CD4-positive, alpha-beta T cell (primary cell): ENCODE measurements at places on chromosomes 2 and 18.

GRCh38 chr2:193818801-193819499 lies 1624.2 kb upstream of the TMEFF2 start:
- DNase-seq = no peak

DNA sequence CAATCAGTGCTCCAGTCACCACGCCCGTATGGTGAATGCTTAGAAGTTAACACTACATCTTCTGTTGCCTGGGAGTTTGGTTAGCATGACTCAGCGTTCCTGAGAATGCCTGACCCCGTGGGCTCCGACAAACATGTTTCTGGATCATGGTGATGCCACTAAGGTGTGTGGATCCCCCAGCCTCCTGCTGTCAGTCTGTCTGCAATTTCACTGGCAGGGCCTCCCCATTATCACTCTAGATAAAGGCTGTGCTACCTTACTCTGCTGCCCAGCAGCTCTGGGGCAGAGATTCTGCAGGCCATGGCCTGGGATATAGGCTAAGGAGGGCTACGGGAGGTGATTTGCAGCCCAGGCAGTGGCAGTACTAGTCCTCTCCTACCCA lies 66.0 kb downstream of the STPG4 start:
- DNase-seq = no peak

DNA sequence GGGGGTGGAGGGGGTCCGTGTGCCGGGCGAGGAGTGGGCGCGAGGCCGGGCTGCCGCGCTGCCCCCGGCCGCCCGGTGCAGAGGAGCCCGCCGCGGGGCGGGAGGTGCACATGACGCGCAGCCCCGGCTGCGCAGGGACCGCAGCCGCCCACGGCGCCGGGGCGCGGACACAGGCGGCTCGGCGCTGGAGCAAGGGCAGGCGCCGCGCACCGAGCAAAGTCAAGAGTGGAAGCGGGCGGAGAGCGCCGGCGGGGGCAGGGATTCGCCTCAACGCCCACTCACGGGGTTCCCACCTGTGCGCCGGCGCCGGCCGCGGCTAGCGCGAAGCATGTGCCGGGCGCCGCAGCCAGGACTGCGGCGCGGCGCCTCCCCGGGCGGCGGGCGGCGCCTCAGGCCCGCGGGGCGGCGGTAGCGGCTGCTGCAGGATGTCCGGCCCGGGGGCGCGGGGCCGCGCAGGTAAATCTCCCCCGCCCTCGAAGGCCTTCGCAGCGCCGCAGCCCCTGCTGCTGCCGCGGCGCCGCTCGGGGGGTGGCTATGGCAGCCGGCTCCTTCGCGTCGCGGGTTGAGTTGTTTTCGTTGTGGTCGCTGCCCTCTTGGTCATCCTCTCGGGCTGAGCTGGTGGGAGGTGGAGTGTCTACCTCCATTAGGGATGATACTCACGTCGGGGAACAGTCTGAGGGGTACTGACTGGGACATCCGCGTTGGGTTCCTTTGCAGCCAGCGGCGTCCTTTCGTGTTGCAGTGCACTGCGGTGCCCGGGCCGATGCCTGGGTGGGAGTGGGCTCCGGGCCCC lies 216.3 kb upstream of the DTNA start:
- DNase-seq = no peak

DNA sequence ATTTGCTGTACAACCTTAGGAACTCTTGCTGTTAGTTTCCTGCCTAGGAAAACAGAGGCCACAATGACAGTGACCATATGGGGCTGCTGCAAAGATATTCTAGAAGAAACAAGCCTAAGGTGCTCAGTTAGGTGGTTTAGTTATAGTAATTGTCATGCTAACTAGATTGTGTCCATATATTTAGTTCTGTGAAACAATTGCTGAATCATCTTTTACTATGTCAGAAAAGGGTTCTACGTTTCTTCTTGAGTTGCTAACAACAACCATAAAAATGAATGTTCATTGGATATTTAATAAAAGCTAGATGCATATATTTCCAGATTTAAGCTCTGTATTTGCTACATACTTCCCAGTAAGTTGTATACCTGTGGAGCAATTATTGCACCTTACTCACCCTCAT lies 597.2 kb upstream of the KLHL29 start:
- no peak for DNase-seq
